ENCODE measurements at places on chromosomes 2 and 18.

- DNase-seq = peak; percentile 11
Observed at GRCh38 chr18:55694291-55694690, 106.3 kb upstream of the TCF4 start.

DNA sequence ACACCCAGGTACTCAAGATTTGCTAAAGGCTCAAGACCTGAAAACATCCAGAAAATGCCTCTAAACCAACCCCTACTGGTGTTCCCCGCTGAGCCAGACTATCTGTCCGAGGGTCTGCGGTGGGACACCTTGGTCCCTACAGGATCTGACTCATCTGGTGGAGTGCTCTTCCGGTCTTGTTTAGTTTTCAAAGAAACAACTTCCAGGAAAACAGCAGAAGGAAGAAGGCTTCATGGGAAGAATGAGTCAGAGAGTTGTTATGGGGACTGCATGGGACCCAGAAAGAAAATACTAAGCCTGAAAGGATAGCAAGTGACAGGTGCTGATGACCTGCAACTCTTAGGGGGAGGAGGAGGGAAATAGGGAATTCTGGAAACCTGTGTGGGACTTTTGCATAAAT lies 41.3 kb downstream of the ZFP36L2 start:
- DNase-seq = no peak

DNA sequence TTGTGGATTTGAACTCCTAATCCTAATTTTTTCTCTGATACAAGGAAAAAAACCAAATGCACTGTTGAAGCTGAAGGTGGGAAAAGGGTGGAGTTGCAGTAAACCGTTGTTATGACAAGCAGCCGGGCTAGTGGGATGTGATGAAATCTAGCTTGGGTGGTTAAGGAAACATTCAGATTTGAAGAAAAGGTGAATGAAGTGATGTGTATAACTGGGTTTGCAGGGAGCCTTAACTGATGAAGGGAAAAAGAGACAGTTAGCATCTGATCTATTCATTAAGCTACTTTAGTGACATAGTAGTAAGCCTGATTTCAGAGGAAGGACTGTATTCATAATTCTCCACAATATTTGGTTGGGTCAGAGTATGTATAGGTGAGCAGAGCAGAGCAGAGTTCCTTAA lies 3.5 kb downstream of the EML6 start:
- DNase-seq = no peak

- peak; percentile 63 for DNase-seq
Observed at GRCh38 chr18:581096-581495, 916 bp downstream of the CETN1 start.

- no peak for DNase-seq
Observed at GRCh38 chr18:77082316-77082955, 50.1 kb downstream of the MBP start.

DNA sequence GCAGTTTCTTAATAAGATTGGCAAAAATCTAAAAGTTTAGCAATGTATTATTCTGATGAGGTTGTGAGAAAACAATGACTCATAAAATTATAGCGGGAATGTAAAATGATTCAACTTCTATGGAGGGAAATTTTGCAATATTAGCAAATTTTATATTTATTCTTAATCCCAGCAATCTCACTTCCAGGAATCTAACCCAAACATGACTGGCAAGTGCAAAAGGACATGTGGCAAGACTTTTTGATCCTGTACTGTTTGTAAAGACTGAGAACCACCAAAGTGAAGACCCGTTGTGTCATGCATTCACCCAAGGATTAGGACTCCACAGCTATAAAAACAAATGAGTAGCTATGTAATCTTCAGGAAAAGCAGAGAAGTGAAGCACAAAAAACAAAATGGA lies 234.8 kb upstream of the KYNU start:
- no peak for DNase-seq

DNA sequence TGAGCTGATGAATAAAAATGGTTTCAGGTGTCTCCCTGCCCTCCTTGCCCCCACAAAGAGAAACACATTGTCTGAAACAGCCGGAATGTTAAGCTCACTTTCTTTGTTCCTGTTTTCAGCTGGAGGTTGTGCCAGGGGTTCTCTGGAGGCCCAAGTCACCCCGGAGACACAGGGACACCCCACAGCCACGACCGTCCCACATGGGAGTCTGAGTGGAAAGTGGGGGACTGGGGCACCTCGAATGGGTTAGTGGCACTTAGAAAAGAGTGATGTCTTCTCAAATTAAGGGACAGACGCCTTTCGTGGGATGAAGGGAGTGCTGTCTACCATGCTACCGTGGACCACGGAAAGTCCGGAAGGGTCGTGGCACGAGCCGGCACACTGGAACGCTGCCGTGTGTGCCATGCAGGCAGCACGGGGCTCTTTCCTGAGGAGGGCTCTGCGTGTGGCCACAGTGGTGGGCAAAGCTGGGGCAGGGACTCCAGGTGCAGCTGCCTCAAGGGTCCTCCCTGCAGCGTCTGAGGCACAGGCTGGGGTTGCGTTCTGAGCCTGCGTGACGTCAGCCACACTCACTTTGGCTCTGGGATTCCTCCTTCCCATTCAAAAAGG lies 39.4 kb upstream of the CTDP1 start:
- no peak for DNase-seq

- no peak for DNase-seq
Observed at GRCh38 chr2:21282515-21282898, 158.7 kb downstream of the TDRD15 start.
